Thymus (tissue), 14 donors: ENCODE measurements at places on chromosomes 4 and X. TPM values are rescaled to one million over a fixed set of nuclear protein-coding genes. Genes with fewer than 3 reads are reported as not detected.

DNA sequence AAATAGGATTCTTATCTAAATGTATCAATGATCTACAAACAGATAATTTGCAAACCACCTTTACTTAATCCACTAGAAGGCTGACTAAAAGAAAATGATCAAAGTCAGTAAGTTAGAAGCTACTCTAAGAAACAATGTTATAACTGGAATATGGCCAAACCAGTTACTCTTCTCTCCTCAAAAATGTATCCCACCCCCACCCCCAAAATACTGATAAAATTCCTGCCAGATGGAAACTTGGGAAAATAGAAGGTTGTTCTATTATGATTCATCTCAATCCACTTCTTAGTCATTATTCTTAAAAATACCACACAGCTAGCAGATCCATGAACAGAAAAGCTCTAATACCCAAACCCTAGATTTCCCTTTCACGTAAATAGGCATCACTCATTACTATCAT lies 206.4 kb downstream of the KLHL13 start:
- no peak overlapping the region for H3K27ac ChIP-seq
- H3K36me3 ChIP-seq, result no peaks in the 10 kb centered on the region
- DNase-seq, result no peak
- H3K4me3 ChIP-seq, result no peak overlapping the region
- no peaks in the 10 kb centered on the region for H3K4me1 ChIP-seq

HDX gene
- 1.0 TPM for polyA plus RNA-seq

- H3K27ac ChIP-seq, result peak overlapping the region; percentile 93
- no peaks in the 10 kb centered on the region for H3K36me3 ChIP-seq
- peak overlapping the region; percentile 42 for H3K4me3 ChIP-seq
- DNase-seq, result peak; percentile 24
- H3K4me1 ChIP-seq, result no peaks in the 10 kb centered on the region
- no peaks in the 10 kb centered on the region for H3K27me3 ChIP-seq
These were observed 75.1 kb upstream of the USP9X start for GRCh38 chrX:41009850-41010846.

DNA sequence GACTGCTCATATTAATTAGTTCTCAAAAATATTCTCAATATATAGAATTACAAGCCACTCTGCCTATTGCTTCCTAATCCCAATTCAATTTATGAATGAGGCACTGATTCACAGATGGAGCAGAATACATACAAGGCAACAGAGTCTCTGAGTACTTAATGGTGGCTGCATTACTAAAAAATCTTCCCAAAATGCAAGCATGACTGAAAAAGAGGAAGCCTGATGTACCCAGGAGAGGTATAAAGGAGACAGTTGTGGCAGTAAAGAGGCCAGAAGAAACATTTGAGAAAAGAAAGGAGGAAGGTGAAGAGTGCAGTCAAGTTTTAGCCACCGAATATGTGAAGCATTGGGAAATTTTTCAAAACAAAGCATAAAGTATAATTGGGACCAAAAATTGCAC lies 163.2 kb upstream of the INTU start:
- H3K4me3 ChIP-seq, result no peak overlapping the region
- no peaks in the 10 kb centered on the region for H3K4me1 ChIP-seq

HPSE gene
- 4.3 TPM for polyA plus RNA-seq

AWAT2 gene
- polyA plus RNA-seq, result 0.11 TPM

DGKK gene
- polyA plus RNA-seq, result 0.11 TPM

- DNase-seq, result no peak
- no peak overlapping the region for H3K4me3 ChIP-seq
- H3K4me1 ChIP-seq, result no peaks in the 10 kb centered on the region
- H3K27me3 ChIP-seq, result no peaks in the 10 kb centered on the region
- no peak overlapping the region for H3K27ac ChIP-seq
These were observed 37.7 kb upstream of the LRBA start for GRCh38 chr4:151052785-151053184.

RTL5 gene
- 0.96 TPM for polyA plus RNA-seq

TIGD4 gene
- polyA plus RNA-seq, result 0.43 TPM

WNK3 gene
- 0.30 TPM for polyA plus RNA-seq

GRCh38 chr4:13190093-13190721 lies 293.9 kb downstream of the RAB28 start:
- no peaks in the 10 kb centered on the region for H3K27me3 ChIP-seq
- H3K4me3 ChIP-seq, result no peak overlapping the region
- no peaks in the 10 kb centered on the region for H3K4me1 ChIP-seq
- no peaks in the 10 kb centered on the region for H3K36me3 ChIP-seq
- no peak for DNase-seq
- no peak overlapping the region for H3K27ac ChIP-seq

GRCh38 chr4:88378691-88379559 lies at the start of gene HERC6:
Gene HERC6 (plus strand): TSS chr4:88378852. CDS start chr4:88378922, 70 bp downstream.
- H3K27ac ChIP-seq, result peak within 1 kb of the TSS; percentile 88
- H3K4me3 ChIP-seq, result peak within 1 kb of the TSS; percentile 71
- no peaks in the 10 kb centered on the region for H3K36me3 ChIP-seq
- no peaks in the 10 kb centered on the region for H3K27me3 ChIP-seq
- DNase-seq, result peak; percentile 90
- peaks cover 4% of the 10 kb centered on the region for H3K4me1 ChIP-seq

- peaks cover 15% of the 10 kb centered on the region for H3K36me3 ChIP-seq
- H3K4me3 ChIP-seq, result no peak overlapping the region
- H3K27me3 ChIP-seq, result no peaks in the 10 kb centered on the region
- no peak overlapping the region for H3K27ac ChIP-seq
- H3K4me1 ChIP-seq, result no peaks in the 10 kb centered on the region
These were observed 23.2 kb upstream of the ZCCHC13 start for GRCh38 chrX:74280759-74281158.

GRCh38 chr4:185004562-185005218 lies 13.6 kb upstream of the HELT start:
- H3K36me3 ChIP-seq, result no peaks in the 10 kb centered on the region
- H3K4me1 ChIP-seq, result peaks cover 7% of the 10 kb centered on the region
- peak overlapping the region; percentile 1 for H3K4me3 ChIP-seq

- no peak overlapping the region for H3K4me3 ChIP-seq
- no peak overlapping the region for H3K27ac ChIP-seq
- H3K36me3 ChIP-seq, result no peaks in the 10 kb centered on the region
These were observed 11.0 kb downstream of the SUPT20HL1 start for GRCh38 chrX:24371391-24371972.

MED14 gene
- 22.4 TPM for polyA plus RNA-seq

GRCh38 chr4:113482325-113482724 lies 279.2 kb downstream of the CAMK2D start:
- no peak overlapping the region for H3K4me3 ChIP-seq
- no peak overlapping the region for H3K27ac ChIP-seq
- no peaks in the 10 kb centered on the region for H3K27me3 ChIP-seq
- H3K36me3 ChIP-seq, result no peaks in the 10 kb centered on the region
- no peak for DNase-seq
- no peaks in the 10 kb centered on the region for H3K4me1 ChIP-seq

GAGE12H gene
- polyA plus RNA-seq, result not detected

DNA sequence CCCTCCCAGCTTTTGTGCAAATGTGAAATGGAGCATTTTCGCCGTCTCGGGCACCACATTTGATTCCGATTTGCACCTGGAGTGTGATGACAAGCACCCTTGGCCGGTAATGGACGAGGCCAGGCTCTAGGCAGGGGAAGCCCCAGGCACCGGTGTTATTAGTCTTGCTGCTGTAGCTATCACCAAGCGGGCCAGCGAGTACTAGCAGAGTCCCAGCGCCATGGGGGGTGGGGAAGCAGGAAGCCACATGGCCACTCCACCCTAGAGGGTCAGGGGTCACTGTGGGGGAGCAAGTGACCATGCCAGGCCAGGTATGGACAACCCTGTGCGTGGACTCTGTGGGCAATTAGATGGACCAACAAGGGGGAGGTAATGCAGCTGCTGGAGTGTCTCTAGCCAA lies 88.8 kb downstream of the CPZ start:
- no peak overlapping the region for H3K27ac ChIP-seq
- no peaks in the 10 kb centered on the region for H3K36me3 ChIP-seq
- no peaks in the 10 kb centered on the region for H3K27me3 ChIP-seq
- no peak overlapping the region for H3K4me3 ChIP-seq
- no peak for DNase-seq

DNA sequence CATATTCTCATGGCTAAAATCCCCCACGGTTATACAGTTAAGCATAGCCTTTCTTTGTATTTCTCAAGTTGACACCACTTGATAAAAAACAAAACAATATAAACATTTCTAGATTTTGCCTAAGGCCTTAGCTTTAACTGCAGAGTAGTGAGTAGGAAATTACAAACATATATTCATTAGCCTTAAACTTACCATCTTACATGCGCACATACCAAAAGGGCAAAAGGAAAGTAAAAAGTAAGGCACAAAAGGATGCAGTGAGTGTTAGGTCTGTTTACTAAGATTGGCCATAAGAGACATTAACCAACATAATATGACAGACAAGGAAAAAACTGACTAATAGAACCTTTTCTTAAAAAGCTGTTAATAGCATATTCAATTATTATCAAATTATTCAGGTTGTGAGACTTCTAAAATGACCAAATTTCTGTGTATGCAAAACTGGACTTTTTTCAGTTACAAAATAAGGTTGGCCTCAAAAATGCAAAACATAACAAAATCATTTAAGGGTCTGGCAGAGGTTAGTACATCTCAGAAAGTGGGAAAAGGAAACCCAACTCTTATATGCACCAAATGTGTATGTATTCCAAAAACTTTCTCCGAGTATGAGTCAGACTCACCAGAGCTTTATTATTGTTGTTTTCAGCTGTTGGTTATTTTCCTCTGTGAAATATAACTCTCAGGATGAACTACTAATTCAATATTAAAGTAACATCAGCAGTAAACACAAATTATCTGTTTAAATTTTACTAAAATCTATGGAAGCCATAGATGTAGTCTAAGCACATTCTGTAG lies 39.9 kb downstream of the SEPSECS start:
- DNase-seq, result no peak
- no peak overlapping the region for H3K4me3 ChIP-seq
- peaks cover 4% of the 10 kb centered on the region for H3K36me3 ChIP-seq
- no peak overlapping the region for H3K27ac ChIP-seq
